Heart right ventricle (tissue), 16 donors: ENCODE measurements at places on chromosomes 6 and 20.
A peak's percentile ranks its signal among the peaks of the same experiment; 100 is the strongest.

- DNase-seq = no peak
These were observed 258.9 kb downstream of the COL12A1 start for GRCh38 chr6:74946961-74947360.

- no peak for DNase-seq
These were observed 5.3 kb downstream of the PHIP start for GRCh38 chr6:79072640-79073181.

DNA sequence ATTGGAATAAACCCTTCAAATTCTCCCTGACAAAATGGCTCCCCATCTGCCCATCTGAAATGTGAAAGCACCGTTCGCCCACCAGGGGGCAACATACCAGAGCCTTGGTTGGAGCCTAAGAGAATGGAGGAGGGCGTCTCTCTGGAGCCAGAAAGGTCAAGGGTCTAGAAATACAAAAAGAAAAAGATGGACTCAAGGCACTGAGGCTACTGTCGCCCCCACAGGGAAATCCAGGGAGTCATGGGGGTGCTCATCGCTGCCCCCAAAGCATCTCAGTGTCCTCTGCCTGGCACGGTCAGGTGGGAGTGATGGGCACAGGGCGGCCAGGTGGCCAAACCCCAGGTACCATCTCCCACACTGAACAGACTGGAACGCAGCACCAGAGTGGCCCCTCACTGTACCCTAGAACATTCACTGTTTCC, 136.3 kb downstream of the ZMYND8 start:
- DNase-seq = peak; percentile 26

DNA sequence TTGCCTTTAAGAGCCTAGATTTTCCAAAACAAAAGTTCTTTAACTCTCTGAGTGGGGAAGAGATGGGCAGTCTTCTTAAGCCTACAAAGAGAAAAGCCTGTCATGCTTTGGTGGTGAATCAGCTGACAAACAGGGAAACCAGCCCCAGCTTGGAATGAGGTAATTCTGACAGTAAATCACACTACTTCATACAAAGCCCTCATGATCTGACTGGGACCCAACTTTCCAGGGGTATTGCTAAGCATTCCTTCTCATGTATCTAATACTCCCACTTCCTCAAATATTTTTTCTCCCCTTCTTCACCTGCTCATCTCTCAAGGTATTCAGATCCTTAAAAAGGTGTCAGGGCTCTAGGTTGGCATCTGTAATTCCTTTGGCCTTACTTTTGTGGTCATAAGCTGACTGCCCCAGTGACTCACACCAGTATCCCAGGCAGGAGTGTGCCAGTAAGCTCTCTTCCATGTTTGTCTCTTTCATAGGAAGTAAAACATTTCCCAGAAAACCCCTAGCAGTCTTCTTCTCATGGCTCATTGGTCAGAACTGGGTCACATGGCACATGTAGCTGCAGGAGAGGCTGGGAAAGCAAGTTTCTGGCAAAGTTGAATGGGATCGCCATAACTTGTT, 15.0 kb upstream of the TBC1D22B start:
- no peak for DNase-seq

DNA sequence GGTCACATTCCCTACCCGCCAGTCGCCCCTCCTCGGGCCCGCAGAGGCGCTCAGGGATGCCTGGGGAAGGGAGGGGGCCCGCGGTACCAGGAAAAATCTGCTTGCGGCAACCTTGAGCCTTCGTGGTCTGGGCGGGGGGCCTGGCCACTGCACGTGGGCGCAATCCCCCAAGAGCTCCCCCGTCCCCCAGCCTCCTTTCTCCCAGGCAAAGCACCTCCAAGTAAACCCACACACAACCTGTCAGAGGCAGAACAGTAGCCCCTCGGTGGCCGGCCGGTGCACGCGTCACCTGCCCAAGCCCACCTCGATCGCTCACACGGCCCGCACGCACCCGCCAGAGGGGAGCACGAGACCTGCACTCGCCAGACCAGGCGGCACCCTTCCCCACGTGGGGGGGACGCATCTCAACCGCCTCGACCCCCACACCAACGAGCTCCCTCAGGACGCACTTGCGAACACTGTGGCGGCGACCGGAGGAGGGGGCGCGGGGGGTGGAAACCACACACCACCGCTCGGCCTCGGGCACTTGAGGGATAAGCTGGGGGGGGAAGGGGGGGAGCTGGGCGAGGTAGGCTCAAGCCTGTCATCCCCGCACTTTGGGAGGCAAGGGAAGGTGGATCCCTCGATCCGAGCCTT, 1955.7 kb upstream of the DEFB115 start:
- DNase-seq = no peak

- DNase-seq = peak; percentile 74
These were observed 82.9 kb upstream of the FOXP4 start for GRCh38 chr6:41463062-41463930.
